ENCODE measurements at places on chromosomes 7 and 10.

DNA sequence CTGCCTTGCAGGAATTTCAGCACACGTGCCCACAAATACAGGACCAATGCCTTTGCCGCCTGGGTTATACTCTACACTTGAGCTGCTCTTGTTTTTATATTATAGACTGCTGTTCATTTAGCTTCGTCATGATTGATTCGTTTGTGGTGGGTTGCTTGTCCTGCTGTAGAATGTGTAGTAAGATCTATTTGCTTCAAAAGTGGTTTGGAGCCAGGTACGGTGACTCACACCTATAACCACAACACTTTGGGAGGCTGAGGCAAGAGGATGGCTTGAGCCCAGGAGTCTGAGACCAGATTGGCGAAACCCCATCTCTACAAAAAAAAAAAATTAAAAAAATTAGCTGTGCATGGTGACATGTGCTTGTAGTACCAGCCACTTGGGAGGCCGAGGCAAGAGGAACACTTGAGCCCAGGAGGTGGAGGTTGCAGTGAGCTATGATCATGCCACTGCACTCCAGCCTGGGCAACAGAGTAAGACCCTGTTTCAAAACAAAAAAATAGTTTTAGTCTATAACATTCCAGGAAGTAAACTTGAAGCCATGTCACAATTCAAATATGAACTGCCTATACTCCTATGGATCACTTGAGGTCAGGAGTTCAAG is 9.0 kb upstream of the RHBDD2 start:
- no peak for DNase-seq

GRCh38 chr7:67359900-67360299 is 363.3 kb downstream of the TYW1 start:
- DNase-seq: no peak

- DNase-seq: no peak
Observed at GRCh38 chr7:38383281-38383680, 109.8 kb upstream of the TARP start.

DNA sequence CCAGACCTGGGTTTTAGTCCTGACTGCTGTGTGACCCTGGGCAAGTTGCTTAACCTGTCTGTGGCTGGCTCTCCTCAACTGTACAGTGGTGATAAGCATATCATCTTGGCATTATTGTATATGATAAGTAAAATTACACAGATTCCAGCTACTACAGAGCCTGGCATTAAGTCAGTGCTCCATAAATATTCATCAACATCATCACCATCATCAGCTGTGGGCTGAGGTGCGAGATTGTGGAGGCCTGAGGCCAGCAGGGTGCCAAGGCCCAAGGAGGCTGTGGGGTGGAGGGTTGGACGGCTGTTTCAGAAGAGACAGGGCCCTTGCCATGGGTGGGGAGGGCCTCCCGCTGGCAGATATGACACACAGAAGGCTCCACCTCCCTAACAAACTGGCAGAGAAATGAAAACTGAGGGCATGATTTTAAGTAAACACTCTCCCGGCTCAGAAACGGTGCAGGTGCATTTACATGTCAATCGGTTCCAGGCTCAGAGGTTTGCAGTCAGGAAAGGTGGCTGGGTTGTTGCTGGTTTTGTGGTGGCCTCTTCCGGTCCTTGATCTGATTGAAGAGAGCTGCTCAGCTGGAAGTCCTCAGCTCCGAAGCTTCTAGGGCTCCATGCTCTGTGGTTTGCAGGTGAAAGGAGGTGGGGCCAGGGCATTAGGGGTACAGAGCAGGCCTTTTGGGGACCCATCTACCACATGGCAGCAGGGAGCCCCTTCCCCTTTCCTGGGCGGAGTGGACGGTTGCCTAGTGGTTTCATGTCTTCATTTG is 10.2 kb downstream of the CRYGN start:
- DNase-seq: no peak

GRCh38 chr10:90504172-90504571 is 353.7 kb downstream of the HTR7 start:
- no peak for DNase-seq

DNA sequence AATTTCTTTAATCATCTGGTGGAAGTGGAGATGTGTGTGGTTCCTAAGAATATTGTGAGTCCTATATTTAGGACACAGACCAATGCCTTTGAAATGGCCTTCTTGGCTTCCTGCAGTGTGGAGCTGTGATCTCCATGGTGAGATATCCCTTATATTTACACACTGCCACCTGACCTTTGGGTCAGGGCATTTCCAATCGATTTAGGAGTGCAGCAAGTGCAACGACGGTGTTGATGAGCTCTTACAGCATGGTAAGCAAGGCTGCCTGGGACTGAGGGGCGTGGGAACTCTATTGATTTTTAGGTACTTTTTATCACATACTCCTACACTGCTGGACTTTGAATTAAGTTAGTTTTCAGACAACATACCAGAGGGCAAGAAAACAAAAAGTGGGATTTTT is 146.0 kb downstream of the NRG3 start:
- no peak for DNase-seq

- DNase-seq: no peak
Observed at GRCh38 chr7:2894118-2894940, 50.2 kb upstream of the GNA12 start.

- DNase-seq: no peak
Observed at GRCh38 chr10:50538555-50539398, 85.0 kb downstream of the SGMS1 start.

- DNase-seq: no peak
Observed at GRCh38 chr7:135888740-135889139, 88.4 kb downstream of the MTPN start.

DNA sequence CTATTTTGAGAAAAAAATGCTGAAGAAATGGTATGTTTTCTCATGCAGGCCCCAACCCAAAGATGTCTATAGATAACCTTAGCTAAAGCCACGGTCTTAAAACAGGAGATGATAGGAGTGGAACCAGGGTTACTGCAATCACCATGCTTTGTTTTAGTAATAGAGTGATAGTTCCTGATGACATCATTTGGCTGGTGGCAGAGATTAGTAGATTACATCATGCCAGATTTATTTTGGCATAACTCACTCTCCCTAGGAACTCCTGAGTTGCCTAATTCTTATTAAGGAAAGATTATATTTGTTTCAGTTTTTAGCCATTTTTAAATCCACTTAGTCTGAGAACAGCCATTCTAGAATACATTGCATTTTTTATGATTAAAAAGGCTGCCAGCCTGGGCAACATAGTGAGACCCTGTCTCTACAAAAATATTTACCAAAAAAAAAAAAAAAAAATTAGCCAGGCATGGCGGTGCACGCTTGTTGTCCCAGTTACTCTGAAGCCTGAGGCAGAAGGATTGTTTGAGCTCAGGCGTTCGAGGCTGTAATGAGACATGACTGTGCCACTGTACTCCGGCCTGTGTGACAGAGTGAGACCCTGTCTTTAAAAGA is 17.8 kb downstream of the ENO4 start:
- DNase-seq: peak; percentile 38

All from AG08395 (cell line).